ENCODE measurements at places on chromosomes 3 and 15.

GRCh38 chr3:50327129-50327528 is 894 bp downstream of the TUSC2 start:
- no peak for DNase-seq

DNA sequence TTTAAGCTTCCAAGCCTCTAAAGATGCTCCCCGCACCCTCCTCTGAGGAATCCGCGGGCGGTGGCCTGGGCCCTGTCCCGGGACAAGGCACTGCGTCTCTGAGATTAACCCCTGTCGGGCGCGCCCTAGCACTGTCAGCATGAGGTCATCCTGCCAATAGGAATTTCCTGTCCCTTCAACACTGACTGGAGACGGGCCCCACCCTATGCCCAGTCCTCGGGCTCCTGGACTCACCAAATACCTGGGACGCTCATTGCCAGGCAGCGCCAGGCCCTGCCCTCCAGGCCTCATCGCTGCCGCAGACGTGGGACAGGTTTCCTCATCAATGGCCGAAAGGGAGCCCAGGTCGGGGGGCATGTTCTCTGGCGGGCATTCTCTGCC is 67.6 kb upstream of the SH3GL3 start:
- DNase-seq = no peak

GRCh38 chr3:116443191-116443661 is 2.1 kb downstream of the LSAMP start:
- DNase-seq = no peak

- DNase-seq = no peak
These were observed 30.3 kb downstream of the RAP2B start for GRCh38 chr3:153192327-153192726.

GRCh38 chr3:55792009-55792408 is 304.9 kb upstream of the WNT5A start:
- no peak for DNase-seq

- no peak for DNase-seq
These were observed 52.5 kb downstream of the CYP11A1 start for GRCh38 chr15:74314795-74315438.

GRCh38 chr15:45276831-45277230 is 24.8 kb downstream of the SLC28A2 start:
- DNase-seq = no peak

GRCh38 chr15:92633418-92633817 is 22.2 kb downstream of the FAM174B start:
- no peak for DNase-seq

GRCh38 chr15:40293905-40294895 is 11.3 kb upstream of the ANKRD63 start:
- no peak for DNase-seq

GRCh38 chr3:116474032-116474780 is 28.9 kb upstream of the LSAMP start:
- DNase-seq = no peak

DNA sequence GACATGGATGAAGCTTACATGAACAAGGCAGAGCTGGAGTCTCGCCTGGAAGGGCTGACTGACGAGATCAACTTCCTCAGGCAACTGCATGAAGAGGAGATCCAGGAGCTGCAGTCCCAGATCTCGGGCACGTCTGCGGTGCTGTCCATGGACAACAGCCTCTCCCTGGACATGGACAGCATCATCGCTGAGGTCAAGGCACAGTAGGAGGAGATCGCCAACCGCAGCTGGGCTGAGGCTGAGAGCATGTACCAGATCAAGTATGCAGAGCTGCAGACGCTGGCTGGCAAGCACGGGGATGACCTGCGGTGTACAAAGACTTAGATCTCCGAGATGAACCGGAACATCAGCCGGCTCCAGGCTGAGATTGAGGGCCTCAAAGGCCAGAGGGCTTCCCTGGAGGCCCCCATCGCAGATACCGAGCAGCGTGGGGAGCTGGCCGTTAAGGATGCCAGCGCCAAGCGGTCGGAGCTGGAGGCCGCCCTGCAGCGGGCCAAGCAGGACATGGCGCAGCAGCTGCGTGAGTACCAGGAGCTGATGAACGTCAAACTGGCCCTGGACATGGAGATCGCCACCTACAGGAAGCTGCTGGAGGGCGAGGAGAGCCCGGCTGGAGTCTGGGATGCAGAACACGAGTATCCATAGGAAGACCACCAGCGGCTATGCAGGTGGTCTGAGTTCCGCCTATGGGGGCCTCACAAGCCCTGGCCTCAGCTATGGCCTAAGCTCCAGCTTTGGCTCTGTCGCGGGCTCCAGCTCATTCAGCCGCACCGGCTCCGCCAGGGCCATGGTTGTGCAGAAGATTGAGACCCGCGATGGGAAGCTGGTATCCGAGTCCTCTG is 77.6 kb downstream of the CLDN11 start:
- no peak for DNase-seq

GRCh38 chr3:118618247-118619040 is 416.2 kb downstream of the IGSF11 start:
- DNase-seq = no peak

- no peak for DNase-seq
These were observed 116.9 kb upstream of the FOXB1 start for GRCh38 chr15:59887211-59887610.

Data from activated T-helper 1 cell treated with anti-CD3 and anti-CD28 coated beads, Interleukin-2, amount 50 U/mL, for 16 hours (primary cell).